Jurkat, Clone E6-1 (cell line): ENCODE measurements at places on chromosomes 11 and 22.

DNA sequence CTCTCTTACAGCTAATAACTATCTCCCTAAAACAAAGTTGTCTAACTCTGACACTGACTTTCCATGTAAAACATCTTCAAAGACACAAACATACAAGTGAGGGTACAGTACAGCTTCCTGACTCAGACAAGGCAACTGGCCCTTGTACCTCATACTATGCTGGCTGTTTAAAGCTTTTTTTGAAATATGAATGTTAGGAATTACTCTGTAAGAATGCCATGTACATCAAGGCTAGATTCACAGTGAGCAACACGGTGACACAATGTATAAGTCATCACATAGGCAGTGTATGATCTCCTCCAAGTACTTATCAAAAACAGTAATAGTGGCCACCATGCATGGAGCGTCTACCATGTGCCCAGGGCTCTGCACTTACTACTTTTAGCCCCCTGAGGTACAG lies 28.6 kb downstream of the ALG8 start:
- DNase-seq, result no peak

DNA sequence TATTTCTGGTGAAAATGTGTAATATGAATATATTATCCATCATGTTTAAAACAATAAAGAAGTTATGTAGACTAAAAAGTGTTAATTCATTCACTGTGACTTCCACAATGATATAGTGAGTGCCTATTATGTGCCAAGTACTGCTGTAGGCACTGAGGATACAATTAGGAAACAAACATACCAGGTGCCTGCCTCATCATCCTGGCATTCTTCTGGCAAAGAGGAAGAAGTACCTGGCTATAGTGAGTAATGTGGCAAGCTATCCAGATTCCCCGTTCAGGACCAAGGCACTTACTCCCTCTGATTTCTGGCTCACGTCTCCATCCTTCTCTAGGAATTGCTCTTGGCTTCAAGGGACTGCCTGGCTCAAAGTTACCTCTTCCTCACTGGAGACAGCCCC lies 77.5 kb upstream of the CLMP start:
- DNase-seq, result no peak

GRCh38 chr11:73001615-73002014 lies 140.5 kb downstream of the FCHSD2 start:
- DNase-seq, result no peak

- DNase-seq, result no peak
Measured at GRCh38 chr22:19843107-19843856, 11.4 kb downstream of the GNB1L start.

DNA sequence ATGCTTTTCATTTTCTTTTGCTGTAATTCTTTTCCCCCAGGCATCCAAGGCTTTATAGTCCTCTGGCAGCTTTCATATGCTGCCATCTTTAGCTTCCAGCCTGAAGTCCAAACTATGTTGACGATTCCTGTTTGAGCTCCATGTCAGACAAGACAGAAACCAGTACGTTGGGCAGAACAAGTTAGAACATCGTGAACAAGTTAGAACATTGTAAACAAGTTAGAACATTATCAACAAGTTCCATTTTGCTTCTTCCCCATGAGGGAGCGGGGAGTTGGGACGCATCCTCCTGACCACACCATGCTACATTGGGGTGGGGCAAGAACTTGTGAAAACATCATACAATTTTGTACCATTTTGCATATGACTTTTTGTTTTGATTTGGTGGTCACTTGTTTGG lies 23.9 kb downstream of the GLB1L2 start:
- no peak for DNase-seq

DNA sequence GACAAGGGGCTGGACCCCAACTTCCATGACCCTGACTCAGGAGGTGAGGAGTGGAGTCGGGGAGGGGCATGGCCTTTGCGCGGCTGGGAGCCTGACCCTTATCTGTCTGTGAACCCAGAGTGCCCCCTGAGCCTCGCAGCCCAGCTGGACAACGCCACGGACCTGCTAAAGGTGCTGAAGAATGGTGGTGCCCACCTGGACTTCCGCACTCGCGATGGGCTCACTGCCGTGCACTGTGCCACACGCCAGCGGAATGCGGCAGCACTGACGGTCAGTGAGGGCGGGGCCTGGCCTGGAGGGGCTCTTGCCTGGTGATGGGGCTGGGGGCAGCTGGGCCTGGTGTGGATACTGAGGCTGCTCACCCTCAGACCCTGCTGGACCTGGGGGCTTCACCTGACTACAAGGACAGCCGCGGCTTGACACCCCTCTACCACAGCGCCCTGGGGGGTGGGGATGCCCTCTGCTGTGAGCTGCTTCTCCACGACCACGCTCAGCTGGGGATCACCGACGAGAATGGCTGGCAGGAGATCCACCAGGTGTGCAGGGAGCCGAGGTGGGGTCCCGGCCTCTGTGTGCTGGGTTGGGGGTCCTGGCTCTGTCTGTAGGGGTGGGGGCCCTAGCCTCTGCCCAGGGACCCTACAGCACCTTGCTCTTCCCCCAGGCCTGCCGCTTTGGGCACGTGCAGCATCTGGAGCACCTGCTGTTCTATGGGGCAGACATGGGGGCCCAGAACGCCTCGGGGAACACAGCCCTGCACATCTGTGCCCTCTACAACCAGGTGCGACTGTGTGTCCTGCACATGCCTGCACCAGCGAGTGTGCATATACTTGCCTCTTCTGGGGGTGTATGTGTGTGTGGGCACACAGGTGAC lies 6.3 kb downstream of the SHANK3 start:
- DNase-seq, result no peak
